ENCODE measurements at places on chromosomes 11 and 22.
A peak's percentile ranks its signal among the peaks of the same experiment; 100 is the strongest.

GRCh38 chr22:17606496-17606895 is 22.1 kb downstream of the ATP6V1E1 start:
- no peak for ATAC-seq

GRCh38 chr11:12671370-12671769 is 2.9 kb upstream of the TEAD1 start:
- no peak for ATAC-seq

DNA sequence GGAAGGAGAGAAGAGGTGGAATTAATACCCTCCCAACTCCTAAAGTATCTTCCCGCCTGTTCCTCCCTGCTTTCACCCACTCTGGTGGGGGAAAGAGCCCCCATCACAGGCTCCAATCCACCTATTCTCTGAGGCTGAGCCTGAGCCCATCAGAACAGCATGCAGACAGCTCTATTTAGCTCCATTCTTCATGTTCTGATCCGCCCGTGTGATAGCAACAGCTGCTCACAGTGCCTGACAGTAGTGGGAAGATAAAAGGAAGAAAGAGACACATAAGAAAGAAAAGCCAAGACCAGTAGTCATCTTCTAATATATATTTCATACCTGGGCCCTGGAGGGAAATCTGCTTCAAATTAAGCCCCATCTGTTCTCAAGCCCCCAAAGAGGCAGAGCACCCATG is 80.3 kb upstream of the AKIP1 start:
- ATAC-seq = no peak

- peak; percentile 33 for ATAC-seq
These were observed 19.8 kb upstream of the EHF start for GRCh38 chr11:34601085-34601444.

GRCh38 chr22:43535741-43536140 is 123.9 kb downstream of the MPPED1 start:
- no peak for ATAC-seq

GRCh38 chr11:40219401-40219800 is 1240.1 kb downstream of the LRRC4C start:
- no peak for ATAC-seq

GRCh38 chr11:69647390-69647748 is 6.4 kb downstream of the CCND1 start:
- ATAC-seq = no peak

DNA sequence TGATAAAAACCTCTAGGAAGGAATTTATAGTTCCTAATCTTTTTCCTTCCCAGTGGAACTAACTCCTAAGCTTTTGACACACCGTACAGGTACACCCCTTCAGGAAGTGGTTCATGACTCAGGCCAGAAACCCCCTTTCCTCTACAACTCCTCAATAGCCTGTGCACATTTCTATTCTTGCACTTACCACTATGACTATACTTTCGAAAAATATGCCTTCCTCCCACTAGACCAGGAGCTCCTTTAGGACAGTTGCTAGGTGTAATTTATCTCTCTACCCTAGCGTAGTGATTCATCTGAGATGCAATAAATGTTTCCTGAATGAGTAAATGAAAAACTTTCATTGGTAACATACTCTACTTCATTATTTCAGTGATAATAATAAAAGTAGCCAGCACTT is 14.5 kb downstream of the MAP6 start:
- no peak for ATAC-seq

- no peak for ATAC-seq
These were observed 60.2 kb upstream of the SORL1 start for GRCh38 chr11:121391914-121392313.

DNA sequence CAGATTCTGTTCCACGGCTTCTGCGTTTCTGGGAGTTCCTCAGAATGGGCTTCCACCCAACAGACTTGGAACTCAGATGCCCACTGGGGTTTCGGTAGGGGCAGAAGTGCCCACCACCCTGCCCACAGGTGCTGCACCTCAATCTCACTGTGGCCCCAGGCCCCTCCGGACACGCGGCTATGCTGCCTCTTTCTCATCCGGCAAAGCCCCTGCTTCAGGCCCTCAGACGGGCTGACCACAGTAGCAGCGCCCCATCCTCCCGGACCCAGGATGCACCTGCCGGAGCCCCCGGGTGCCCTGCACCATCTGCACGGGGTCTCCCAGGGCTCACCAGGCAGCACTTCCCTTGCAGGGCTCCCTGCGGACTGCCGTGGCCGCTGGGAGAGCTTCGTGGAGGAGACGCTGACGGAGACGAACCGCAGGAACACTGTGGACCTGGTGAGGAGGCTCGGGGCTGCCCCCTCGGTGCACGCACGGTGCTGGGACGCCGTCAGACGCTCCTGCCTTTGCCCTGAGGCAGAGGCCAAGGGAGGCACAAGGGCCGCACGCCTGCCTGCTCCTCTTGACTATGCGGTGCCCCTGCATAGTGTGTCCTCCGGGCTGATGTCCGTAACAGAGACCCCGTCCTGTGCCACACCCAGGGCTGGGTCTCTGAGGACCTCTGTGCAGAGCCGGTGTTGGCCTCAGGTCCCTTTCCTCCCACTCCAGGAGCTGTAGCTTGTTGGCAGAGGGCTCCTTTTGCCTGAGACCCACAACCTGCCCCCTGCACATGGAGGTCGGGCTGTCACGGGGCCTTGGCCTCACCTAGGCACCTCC is 38.6 kb downstream of the SBF1 start:
- ATAC-seq = no peak

DNA sequence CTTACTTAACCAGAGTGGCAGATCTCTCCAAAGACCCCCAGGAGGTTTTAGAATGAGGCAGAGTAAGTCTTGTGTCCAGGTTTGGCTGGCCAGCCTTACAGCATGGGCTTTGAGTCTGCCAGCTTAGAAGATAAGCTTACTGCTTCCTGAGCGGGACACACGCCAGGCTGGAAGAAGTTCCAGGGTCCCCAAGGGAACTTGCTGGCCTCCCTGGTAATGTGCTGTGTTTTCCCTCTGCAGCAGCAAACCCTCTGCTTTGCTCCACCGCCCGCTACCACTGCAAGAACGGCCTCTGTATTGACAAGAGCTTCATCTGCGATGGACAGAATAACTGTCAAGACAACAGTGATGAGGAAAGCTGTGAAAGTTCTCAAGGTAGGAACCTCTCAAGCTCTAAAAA is 154.2 kb downstream of the LDLRAD3 start:
- ATAC-seq = no peak

DNA sequence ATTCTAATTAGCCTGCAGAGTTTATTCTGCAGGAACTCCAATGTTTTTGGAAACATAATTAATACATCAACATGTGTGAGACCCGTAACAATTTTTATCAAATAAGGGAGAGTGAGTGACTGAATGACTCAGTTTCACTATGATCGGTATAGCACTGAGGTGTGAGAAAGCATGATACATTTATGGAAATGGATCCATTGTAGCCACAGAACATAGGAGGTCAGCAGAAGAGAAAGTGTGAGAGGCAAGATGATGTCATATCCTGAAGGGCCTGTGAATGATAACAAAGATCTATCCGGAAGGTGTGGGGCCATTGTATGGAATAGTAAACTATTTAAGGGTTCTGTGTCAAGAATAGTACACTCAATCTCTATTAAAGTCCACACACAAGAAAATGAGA is 1406.1 kb upstream of the TENM4 start:
- no peak for ATAC-seq

DNA sequence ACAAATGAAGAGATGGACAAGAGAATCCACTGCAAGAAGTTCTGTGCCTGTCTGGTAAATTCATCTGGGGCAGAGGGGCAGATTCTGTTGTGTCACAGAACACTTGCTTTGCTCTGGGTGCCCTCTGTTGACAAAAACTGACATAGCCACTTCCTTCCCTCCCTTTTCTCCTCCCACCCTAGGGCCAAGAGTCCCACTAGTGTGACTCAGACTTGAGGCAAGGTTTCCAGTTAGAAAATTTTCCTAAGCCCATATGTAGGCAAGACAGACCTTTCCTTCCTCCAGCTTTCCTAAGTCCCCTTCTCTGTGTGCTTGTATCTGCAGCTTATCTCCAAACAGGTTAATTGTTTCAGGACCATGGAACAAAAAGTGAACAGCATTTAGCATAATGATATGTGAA is 106.8 kb downstream of the RBFOX2 start:
- ATAC-seq = peak; percentile 94

GRCh38 chr11:6251120-6251733 is 8.4 kb upstream of the CCKBR start:
- ATAC-seq = peak; percentile 94

DNA sequence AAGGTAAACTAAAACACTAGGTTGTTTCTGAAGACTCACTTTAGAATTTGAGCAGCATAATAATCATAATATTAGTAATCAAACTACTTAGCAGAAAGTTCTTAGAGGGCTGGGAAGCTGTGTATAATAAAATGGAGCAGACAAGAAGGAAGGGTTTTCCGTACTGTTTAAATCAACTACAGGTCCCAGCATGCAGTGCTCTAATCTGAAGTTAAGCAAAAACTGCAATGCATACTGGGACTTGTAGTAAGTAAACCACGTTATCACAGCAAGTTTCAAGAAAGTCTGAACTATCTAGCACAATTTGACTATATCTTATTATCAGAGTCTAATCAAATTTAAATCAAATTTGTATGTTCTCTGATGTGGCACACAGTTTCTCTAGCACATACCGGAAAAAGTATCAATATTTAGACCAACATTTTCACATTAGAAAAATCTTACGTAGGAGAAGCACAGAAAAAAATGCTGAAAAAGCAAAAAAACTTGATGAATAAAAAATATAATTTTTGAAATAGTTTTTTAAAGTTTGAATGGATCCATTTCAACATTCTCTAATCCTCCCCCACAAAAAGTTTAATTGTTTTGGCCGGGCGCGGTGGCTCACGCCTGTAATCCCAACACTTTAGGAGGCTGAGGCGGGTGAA is 8.2 kb downstream of the PHF21A start:
- ATAC-seq = no peak

DNA sequence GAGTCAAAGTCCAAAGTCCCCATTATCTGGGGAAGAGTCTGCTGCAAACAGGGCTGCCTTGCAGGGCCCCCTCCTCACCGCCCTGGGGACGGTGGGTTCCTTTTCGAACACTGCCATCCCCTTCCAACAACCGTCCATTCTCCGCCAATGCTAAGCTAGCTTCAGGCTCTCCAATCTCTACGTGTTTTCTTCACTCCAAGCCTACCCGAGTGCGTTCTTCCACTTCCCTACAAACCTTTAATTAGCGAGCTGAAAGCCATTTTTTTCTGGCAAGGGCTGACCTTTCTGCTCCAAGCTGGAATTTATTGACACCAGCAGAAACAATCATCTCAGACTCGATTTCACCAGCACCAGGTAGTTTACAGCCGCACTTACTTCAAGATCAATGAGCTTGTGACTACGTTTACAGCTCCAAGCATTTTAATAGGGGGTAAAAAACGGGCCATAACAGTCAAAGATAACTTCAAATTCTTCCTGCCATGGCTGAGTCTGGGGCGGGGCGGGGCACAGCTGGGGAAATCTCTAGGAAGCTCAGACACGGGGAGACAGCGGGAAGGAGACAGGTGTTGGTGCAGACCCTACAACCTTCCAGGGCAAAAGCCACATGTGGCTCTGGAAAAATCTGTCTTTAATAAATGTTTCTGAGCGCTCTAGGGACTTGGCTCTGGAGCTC is 82.2 kb downstream of the PHF21B start:
- peak; percentile 25 for ATAC-seq

GRCh38 chr11:22359295-22359694 is 21.1 kb downstream of the SLC17A6 start:
- no peak for ATAC-seq

GRCh38 chr11:375065-376025 is 6.0 kb downstream of the B4GALNT4 start:
- no peak for ATAC-seq

DNA sequence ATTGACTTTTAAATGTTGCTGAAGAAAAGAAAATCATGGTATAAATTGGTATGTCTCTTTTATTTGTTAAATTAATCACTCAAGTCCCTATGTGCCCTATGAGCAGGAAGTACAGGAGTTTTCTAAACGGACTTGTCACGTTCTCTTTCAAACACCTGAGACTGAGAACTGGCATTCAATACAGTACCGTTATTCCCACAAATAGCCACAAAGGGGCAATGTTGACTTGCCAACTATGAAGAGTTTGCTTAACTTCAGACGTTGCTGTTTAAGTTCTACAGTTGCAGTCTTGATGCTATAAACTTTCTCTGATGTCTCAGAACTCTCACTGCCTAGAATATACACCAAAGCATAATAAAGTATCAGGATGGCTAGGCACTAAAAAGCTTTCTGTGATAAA is 7.6 kb downstream of the OR56A1 start:
- ATAC-seq = no peak

- ATAC-seq = no peak
These were observed 12.6 kb upstream of the GLYATL1 start for GRCh38 chr11:58926695-58927094.

DNA sequence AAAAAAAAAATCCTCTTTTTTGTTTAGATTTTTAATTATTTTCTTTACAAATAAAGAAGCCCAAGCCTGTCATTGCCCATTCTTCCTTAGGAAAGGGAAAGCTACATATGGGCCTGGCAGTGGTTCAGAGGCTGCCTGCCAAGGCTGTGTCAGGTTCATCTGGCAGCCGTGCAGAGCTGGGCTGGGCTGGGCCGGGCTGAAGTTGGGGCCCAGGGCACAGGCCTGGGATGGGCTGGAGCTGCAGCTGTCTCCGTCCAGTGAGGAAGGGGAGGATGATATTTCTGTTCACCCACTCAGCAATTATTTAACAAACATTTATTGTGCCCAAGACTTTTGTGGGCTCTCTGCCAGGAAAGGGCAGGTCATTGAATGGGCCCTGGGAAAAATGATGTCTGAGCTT is 4.6 kb downstream of the PRR5L start:
- ATAC-seq = peak; percentile 75

- peak; percentile 59 for ATAC-seq
These were observed 2.9 kb upstream of the TUBGCP6 start for GRCh38 chr22:50247748-50248147.

GRCh38 chr11:19055905-19056304 is 4.6 kb downstream of the MRGPRX2 start:
- ATAC-seq = no peak

- ATAC-seq = no peak
These were observed 340.1 kb downstream of the NTM start for GRCh38 chr11:131710511-131710910.

- no peak for ATAC-seq
These were observed 112.7 kb downstream of the FCHSD2 start for GRCh38 chr11:73029403-73029802.

DNA sequence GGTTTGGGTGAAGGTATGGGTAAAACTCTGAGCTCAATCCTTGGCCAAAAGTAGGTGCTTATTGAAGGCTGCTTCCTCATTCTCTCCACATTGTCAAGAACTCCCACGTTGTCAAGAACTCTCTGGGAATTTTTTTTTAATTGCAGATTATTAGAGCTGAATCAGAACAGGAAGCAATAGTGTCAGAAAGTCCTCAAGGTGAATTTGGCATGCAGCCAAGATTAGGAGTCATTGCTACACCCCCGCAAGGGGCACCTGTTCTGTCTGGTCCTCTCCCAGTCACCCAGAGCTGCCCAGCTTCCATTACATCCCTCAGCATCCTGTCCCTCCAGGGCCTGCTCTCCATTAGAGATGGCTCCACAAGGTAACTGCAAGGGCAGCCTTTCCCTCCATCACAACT is 996.5 kb downstream of the OPCML start:
- peak; percentile 32 for ATAC-seq

- ATAC-seq = no peak
These were observed 13.6 kb downstream of the MUC2 start for GRCh38 chr11:1087961-1088926.

- no peak for ATAC-seq
These were observed 163.4 kb downstream of the INSC start for GRCh38 chr11:15278128-15278527.

- ATAC-seq = no peak
These were observed 21.8 kb downstream of the TSPAN18 start for GRCh38 chr11:44748606-44749005.

GRCh38 chr22:36085476-36086169 is 57.0 kb upstream of the RBFOX2 start:
- ATAC-seq = no peak

- ATAC-seq = peak; percentile 69
These were observed 416 bp upstream of the GAB2 start for GRCh38 chr11:78417888-78418583.

Data from motor neuron (in vitro differentiated cells).